ENCODE measurements at places on chromosomes 3 and 15. TPM values are rescaled to one million over a fixed set of nuclear protein-coding genes. Genes with fewer than 3 reads are reported as not detected.

TRIM71 gene
- 1.5 TPM for total RNA-seq

SCN11A gene
- 0.12 TPM for total RNA-seq

CHRNA5 gene
- 0.26 TPM for total RNA-seq

CPA3 gene
- not detected for total RNA-seq

OSTN gene
- 5.2 TPM for total RNA-seq

KBTBD13 gene
- not detected for total RNA-seq

GPR156 gene
- 0.23 TPM for total RNA-seq
